ENCODE measurements at places on chromosomes 6 and 20. TPM values are rescaled to one million over a fixed set of nuclear protein-coding genes. Genes with fewer than 3 reads are reported as not detected.

HCRTR2 gene
- not detected for total RNA-seq

SCRT2 gene
- not detected for total RNA-seq

SPACA1 gene
- not detected for total RNA-seq

CTAGE9 gene
- not detected for total RNA-seq

ADTRP gene
- 25.3 TPM for total RNA-seq

LY6G6C gene
- not detected for total RNA-seq

LHFPL5 gene
- total RNA-seq, result not detected

DLL1 gene
- 1.4 TPM for total RNA-seq

ULBP1 gene
- not detected for total RNA-seq

POPDC3 gene
- total RNA-seq, result 7.3 TPM

GTSF1L gene
- total RNA-seq, result not detected

OR2W1 gene
- total RNA-seq, result not detected

BMP5 gene
- total RNA-seq, result not detected

ZCCHC3 gene
- total RNA-seq, result 12.1 TPM

ADGRB3 gene
- not detected for total RNA-seq

MOCS1 gene
- 4.9 TPM for total RNA-seq

MYB gene
- total RNA-seq, result not detected

RIPPLY2 gene
- total RNA-seq, result not detected

ISM1 gene
- 1.3 TPM for total RNA-seq

DYNLT1 gene
- total RNA-seq, result 122 TPM

SLC16A10 gene
- total RNA-seq, result 0.05 TPM

EGFL8 gene
- total RNA-seq, result 3.1 TPM

HLA-DQA2 gene
- not detected for total RNA-seq

RIPOR2 gene
- 4.9 TPM for total RNA-seq

RTEL1 gene
- 39.2 TPM for total RNA-seq

CD93 gene
- not detected for total RNA-seq

SLC22A16 gene
- total RNA-seq, result not detected

LRFN2 gene
- total RNA-seq, result not detected

SEC63 gene
- 204 TPM for total RNA-seq

HTR1E gene
- not detected for total RNA-seq

HLA-C gene
- 228 TPM for total RNA-seq

UBE3D gene
- total RNA-seq, result 5.5 TPM

SAPCD1 gene
- 5.1 TPM for total RNA-seq

TRDN gene
- total RNA-seq, result not detected

RCAN2 gene
- total RNA-seq, result 0.09 TPM

GPX5 gene
- total RNA-seq, result not detected

C20orf202 gene
- total RNA-seq, result not detected

SLC12A5 gene
- 0.75 TPM for total RNA-seq

ZNF311 gene
- total RNA-seq, result 5.0 TPM

ENPP4 gene
- total RNA-seq, result 0.32 TPM

SEC23B gene
- 139 TPM for total RNA-seq

FAM162B gene
- not detected for total RNA-seq

MRPL14 gene
- total RNA-seq, result 47.6 TPM

C6orf118 gene
- total RNA-seq, result not detected

TBXT gene
- not detected for total RNA-seq

HLA-DRB5 gene
- not detected for total RNA-seq

RIMS1 gene
- not detected for total RNA-seq

NINL gene
- 1.3 TPM for total RNA-seq

LAMA2 gene
- 3.9 TPM for total RNA-seq

PGBD1 gene
- total RNA-seq, result 2.5 TPM

MLN gene
- total RNA-seq, result not detected

All from MCF 10A (cell line).